ENCODE measurements at places on chromosomes 4 and X.

- DNase-seq, result no peak
These were observed 39.7 kb downstream of the RASGEF1B start for GRCh38 chr4:81431971-81432370.

DNA sequence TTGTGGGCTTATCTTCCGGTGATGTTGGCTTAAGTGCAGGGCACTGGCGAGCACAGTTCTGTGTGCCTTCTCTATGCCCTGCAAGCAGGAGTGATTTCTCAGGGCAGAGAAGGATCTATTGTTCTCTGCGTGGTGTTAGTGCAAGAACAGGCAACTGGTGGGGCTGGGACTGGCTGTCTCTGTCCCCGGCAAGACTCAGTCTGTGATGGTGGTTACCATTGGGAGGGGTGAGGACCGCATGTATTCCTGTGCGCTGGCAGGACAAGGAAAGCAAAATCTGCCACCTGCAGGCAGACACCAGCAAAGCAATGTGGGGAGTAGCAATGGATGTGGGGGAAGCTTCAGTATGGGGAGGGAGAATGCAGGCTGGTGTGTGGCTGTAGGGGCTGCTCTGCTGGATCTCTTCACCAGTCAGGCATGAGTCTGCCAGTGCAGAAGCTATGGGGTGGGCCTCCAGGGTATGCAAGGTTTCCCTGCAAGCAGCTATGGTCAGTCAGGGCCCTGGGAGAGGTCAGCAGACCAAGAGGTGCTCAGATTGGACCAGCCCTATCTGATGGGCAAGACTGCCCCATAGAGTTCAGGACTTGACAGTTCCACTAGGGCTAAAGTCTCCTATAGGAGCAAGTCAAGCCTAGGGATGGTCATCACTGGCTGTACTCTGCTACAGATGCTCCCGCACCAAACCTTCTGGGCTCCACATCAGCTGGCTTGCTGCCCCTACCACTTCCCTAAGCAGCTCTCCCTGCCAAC lies 16.8 kb downstream of the PF4 start:
- DNase-seq, result no peak

DNA sequence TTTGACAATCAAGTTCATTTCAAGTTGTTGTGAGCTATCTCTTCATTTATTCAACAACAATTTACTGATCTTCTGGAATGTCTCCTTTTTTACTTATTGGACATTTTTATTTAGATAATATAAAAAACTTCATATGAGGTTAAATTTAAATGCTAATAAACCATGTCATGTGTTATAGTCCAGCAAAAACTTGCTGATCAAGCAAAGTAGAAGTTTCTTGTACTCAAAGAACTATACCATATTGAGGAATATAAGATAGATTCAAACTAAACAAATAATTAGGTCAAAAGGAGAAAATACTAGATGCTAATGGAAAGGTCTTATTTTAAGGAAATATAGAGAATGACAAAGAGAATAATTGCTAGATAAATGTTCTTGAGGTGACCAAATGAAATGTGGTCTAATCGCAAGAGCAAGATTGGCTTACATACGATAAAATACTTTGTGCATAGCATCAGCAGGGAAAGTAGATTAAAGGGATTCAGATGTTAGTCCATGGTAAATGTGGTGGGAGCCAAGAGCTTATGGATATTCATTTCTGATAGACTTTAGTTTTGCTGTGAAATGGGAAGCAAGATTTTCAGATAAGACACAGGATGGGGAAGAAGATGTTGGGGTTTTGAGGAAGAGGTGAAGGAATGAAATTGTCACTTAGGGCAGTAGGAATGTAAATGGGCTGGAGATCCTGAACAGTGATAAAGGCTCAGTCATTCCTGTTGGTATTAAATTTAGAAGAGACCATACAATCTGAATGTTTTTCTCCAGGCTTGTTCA lies 229.5 kb downstream of the MAPK10 start:
- DNase-seq, result no peak

DNA sequence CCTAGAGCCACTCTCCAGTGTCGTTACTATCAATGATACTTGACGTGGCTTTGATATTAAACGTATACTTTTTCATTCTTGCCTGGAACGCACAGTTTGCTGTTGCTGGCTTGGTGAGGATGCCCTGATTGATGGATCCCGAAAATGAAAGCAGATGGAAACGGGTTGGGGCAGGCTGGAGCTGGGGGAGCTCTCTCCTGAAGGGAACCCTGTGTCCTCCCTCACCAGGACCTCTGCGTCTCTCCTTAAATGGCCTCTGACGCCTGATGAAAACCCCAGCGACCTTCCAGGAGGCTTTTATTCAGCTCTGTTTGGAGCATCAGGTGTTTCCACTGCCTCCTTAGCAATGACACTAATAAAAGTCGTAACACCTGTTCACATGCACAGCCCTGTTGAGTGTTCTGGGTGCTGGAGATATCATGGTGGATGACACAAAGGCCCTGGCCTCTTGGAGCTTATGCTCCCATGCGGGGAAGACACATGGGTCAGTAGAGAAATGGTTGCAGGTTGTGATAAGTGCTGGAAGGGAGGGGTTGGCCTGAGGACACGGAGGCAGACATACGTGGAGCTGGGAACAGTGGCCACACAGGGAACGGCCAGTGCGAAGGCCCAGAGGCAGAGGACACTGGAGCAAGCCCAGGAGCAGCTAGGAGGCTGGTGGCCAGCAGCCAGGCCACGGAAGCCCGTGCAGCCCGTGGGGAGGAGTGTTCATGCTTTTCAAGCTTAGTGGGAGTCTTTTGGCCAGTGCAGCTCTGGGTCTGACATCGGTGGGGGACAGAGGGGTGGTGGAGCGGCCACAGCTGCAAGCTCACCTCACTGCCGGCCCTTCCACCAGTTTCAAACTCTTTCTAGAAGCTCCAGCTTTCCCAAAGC lies 7.5 kb downstream of the MSANTD1 start:
- DNase-seq, result no peak

GRCh38 chr4:144894573-144894972 lies 203.4 kb downstream of the ANAPC10 start:
- no peak for DNase-seq

Data from T follicular helper cell (primary cell).